Stimulated activated CD4-positive, alpha-beta T cell treated with anti-CD3 and anti-CD28 coated beads, Interleukin-12 subunit alpha, Interleukin-12 subunit beta, amount 100 ng/mL, for 4 hours (primary cell): ENCODE measurements at places on chromosomes 13 and 19.
A peak's percentile ranks its signal among the peaks of the same experiment; 100 is the strongest.

GRCh38 chr19:1690699-1691307 is 38.4 kb upstream of the TCF3 start:
- DNase-seq: peak; percentile 33

- DNase-seq: no peak
Observed at GRCh38 chr19:31266731-31267130, 82.5 kb downstream of the TSHZ3 start.

GRCh38 chr13:83311886-83312577 is 570.2 kb downstream of the SLITRK1 start:
- DNase-seq: no peak

- DNase-seq: no peak
Observed at GRCh38 chr13:100075700-100076587, 12.9 kb upstream of the PCCA start.

DNA sequence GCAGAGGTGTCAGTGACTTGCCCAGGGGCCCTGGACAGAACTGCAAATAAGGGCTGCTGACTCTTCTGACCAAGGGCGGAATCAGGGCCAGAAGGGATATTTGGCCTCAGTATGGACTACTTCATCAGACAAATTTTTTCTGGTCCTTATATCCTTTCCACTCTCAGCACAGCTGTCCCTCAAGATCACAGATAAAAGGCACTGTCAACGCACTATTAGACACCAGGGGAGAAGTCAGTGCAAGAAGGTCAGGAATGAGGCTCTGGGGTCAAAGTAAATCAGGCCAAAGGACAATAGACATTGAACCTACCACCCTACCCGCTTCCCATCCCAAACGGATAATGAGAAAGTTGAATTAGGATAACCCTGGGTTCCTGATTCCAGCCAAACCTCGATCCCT is 657.6 kb downstream of the UQCRFS1 start:
- DNase-seq: no peak

DNA sequence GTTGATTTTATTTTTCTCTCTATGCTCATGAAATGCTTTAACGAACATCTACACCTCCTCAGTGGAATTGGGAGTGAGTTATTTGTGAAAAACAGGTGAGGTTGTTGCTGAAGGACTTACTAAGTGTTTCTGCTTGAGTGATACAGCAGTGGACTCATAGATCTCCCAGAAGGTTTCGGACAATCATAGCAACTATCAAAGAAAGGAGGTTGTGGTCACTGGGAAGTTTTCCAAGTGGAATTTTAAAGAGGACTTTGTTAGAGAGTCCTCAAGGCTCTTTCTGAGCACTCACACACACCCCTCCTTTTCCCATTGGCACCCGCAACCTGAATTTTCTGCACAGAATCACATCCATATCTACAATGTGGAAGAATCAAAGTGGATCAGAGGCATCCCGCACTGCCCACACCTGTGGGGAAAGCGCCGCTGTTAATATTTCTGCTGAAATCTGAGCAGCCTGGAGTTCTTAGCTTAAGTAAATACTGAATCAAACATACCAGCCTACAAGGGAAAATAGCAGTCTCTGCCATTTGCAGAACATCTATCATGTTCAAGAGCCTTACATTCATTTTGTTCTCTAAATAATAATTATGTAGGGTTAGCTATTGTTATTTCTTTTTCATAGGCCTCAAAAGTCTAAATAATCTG is 719.4 kb downstream of the DIAPH3 start:
- no peak for DNase-seq

DNA sequence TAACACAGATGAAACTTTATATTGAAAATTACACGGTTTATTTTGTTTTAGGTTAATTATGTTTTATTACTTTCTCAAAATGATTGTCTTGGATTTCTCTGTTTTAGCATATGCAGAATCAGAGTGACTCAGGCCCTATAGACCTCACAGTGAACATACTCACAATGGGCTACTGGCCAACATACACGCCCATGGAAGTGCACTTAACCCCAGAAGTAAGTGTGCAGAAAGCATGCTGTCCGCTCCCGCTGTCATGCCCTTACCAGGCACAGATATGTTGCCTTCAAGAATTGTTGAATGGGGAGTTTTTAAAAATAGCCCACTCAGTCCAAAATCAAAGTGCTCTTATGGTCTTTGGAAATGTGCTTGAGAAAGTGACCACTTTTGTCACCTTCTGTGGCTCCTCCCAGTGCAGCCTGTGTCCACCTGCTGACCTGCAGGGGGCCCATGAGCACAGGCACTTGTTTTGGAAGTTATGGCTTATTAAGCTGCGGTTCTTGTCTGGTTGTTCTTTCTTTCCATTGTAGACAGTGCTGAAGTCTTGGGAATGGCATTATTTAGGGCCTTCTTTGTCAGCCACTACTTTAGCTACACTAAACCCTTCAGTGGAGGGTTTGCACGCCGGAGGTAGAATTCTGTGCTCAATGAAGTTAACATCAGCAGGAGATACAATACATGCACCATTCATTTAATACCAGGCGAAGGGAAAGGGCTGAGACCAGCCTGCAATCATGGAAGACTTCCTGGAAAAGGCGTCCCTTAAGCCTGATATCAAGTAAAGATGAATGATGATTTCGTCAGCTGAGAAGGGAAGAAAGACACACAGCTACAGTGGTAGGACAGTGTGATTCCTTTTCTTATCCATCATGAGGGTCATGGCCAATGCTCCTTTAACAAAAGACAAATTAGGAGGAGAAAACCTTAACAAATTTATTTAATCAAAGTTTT is 36.7 kb downstream of the CUL4A start:
- DNase-seq: no peak

DNA sequence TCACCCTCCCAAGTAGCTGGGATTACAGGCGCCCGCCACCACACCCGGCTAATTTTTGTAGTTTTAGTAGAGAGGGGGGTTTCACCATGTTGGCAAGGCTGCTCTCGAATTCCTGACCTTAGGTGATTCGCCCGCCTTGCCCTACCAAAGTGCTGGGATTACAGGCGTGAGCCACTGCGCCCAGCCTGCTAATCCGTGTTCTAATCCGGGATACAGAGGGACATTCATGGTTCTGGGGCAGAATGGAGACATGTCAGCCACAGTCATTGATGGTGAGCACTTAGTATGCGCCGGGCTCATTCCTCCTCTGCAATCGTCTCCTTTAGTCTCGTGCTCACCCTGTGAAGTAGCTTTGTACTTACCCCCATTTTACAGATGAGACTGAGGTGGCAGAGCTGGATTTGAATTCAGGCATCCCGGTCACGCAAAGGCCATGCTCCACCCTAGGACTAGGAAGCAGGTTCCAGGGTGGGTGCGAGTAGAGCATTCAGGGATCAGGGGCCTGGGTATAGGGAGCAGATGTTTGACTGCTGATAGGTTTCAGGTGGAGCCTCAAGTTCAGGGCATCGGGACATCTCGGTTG is 8.2 kb downstream of the RRAS start:
- no peak for DNase-seq

GRCh38 chr19:40344422-40344821 is 3.8 kb downstream of the C19orf47 start:
- DNase-seq: no peak

GRCh38 chr19:28074773-28075172 is 1138.2 kb downstream of the UQCRFS1 start:
- DNase-seq: no peak

GRCh38 chr19:7522923-7523667 is 671 bp downstream of the MCOLN1 start:
- DNase-seq: no peak

- DNase-seq: peak; percentile 78
Observed at GRCh38 chr19:47573071-47574026, at the start of gene ZNF541. TSS of gene ZNF541 (minus strand) at chr19:47573148. CDS start at chr19:47555856, 17,292 bp downstream.

GRCh38 chr13:107217251-107217650 is 649.3 kb upstream of the ARGLU1 start:
- DNase-seq: no peak

- no peak for DNase-seq
Observed at GRCh38 chr13:53112522-53112921, 83.9 kb downstream of the OLFM4 start.

DNA sequence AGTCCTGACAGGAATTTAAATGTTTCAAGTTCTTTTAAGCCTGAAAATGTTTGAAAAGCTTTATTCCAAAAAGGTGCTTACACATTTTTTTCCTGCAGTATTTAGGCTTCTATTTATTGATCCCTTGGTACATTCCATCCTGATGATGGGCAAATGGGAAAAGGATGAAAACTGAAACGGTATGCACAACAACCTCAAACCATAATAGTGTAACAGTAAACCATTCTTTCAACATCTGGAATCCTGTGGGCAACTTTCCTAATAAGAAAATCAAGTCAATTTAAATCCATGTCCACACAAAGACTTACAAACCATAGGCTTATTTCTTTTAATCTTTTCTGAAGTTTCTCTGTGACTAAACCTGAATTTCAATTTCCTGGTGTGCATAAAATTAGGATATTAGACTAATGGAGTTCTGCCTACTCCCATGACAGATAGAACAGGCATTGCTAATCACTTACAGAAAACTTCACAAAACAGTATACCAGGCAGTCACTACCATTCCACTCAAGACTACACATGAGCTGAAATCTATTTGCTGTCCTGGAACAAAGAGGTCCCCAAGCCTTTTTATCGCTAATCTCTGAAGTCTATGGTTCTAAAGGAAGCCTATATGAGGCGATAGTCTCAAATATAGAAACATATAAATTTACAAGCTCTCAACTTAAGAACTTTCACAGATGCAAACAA is 103.3 kb downstream of the DLEU7 start:
- DNase-seq: no peak

DNA sequence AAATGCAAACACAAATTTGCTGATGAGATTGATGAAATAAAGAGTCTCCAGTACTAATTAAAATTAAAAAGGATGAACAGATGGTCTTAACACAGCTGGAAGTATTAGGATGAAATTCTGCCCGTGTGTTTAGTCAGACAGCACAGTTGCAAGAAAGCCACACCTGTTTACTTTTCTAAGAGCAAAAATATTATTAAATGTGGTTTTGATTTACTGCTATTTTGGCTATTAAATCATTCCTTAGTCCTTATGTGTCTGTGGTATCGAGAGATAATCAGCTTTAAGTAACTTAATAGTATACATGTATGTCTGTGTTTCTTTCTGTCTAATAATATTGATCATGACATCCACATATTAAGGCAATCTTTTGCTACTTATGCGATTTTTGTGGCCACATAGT is 494.9 kb downstream of the GPC6 start:
- DNase-seq: no peak

DNA sequence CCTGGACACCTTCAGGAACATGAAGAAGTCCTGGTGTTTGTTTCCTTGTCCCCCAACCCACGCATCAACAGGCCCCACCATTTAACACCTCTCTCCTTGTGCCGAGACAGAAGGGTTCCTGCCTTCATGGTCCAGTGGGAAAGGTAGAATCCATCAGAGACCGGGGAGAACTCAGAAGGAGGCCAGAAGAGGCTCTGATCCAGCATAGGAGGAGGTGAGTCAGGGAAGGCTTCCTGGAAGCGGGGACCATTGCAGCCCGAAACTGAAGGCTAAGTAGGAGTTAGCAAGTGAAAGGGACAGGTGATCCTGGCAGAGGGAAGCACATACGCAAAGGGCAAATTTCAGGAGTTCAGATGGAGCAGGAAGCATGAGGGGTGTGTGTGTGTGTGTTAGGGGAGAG is 484 bp downstream of the ICAM3 start:
- DNase-seq: no peak
